ENCODE measurements at places on chromosomes 1 and 21. TPM values are rescaled to one million over a fixed set of nuclear protein-coding genes. Genes with fewer than 3 reads are reported as not detected.

ADORA3 gene
- not detected for total RNA-seq

CHODL gene
- 0.22 TPM for total RNA-seq

TFF2 gene
- not detected for total RNA-seq

ETV3L gene
- not detected for total RNA-seq

DNA sequence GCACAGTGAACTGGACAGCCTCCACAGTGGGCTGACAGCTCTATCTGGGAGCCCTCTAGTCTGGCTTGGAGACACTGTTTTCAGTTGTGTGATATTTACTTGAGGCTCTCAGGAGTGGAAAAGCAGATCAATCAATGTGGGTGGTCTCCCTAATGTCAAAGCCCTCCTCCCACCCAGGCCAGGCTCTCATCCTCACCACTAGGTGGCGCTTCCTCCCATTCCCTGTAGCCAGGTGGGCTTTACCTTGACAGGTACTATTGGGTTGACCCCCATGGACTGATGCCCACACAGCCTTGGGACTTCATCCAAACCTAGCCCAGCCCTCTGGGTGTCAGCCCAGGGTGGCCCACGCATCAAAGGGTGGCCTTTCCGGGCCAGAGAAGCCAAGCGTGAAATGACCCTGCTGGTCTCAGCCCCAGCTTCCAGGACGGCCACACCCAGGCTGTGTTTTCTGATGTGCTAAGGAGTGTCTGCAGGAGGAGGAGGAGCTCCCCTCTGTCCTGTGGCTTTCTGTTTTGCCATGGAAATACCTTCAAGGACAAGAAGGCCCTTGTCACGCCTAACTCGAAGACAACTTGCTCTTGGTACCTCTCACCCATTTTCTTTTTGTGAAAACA lies 54.0 kb downstream of the CLIC6 start:
- no peak overlapping the region for H3K4me3 ChIP-seq
- no peak overlapping the region for H3K27ac ChIP-seq
- H3K27me3 ChIP-seq = no peaks in the 10 kb centered on the region

DNA sequence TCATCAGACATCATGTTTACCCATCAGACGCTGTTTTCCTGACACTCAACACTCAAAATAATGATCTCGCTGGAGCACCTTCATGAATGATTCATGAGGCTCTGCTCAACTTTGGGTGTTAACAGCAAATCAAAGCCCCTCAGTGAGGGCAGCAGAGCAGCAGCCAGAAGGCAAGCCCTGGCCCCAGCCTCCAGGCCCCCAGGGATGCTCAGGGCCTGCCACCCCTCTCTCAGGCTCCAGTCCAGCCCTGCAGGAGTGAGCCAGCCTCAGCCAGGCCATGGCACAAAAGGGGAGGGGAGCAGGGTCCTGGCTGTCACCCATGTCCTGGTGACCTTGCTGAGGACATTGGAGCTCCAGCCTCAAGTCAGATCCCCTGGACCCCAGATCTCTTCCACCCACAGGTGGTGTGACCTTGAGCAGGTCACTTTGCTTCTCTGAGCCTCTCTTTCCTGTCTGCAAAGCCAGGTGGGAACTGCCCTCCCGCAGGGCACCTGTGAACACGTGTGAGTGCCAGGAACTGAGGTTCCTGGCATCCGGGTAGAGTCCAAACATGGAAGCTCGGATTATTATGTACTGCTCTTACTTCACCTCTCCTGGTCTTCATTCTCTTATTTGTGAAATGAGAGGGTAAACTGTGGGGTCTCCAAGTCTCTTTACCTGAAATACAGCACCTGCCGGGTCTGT lies 161.6 kb upstream of the VAMP3 start:
- no peak overlapping the region for H3K27ac ChIP-seq
- H3K4me1 ChIP-seq = peaks cover 5% of the 10 kb centered on the region
- H3K27me3 ChIP-seq = peaks cover 11% of the 10 kb centered on the region

- H3K36me3 ChIP-seq = no peaks in the 10 kb centered on the region
- no peak overlapping the region for H3K27ac ChIP-seq
- H3K27me3 ChIP-seq = no peaks in the 10 kb centered on the region
- no peak overlapping the region for H3K4me3 ChIP-seq
- DNase-seq = no peak
These were observed 280.3 kb upstream of the FMN2 start for GRCh38 chr1:239811211-239811885.

DNA sequence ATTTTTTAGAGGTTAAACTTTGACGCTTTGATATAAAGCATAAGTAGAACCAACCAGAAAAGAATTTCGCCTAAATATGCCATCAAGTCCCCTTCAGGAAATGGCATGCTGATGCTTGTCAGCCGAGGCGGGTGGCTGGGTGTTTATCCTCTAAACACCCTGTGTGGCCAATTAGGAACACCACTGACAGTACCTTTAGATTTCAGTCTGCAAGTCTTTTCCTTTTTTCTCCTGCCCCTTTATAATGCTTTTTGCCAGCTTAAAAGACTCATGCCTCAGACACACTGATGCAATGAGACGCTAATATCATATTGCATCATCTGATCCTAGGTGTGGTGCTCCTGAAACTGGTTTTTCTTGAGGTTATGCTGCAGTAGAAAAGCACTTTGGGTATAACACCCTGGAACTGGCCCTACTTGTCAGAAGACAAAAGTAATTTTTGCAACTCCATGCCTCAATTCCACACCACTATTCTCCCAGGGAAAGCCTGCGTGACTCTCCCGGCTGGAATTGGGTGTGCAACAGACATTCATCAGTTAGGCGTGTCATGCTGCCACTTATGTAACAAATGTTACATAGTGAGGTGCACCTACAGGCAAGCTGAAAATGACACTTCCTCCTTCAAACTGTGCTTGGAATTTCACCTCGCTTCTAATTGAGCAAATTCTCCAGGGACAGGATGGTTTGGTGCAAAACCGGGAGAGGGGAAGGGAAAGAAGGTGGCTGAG lies 2.0 kb upstream of the RCC2 start:
- DNase-seq = no peak
- peaks cover 41% of the 10 kb centered on the region for H3K4me1 ChIP-seq
- peak overlapping the region; percentile 89 for H3K27ac ChIP-seq

DNA sequence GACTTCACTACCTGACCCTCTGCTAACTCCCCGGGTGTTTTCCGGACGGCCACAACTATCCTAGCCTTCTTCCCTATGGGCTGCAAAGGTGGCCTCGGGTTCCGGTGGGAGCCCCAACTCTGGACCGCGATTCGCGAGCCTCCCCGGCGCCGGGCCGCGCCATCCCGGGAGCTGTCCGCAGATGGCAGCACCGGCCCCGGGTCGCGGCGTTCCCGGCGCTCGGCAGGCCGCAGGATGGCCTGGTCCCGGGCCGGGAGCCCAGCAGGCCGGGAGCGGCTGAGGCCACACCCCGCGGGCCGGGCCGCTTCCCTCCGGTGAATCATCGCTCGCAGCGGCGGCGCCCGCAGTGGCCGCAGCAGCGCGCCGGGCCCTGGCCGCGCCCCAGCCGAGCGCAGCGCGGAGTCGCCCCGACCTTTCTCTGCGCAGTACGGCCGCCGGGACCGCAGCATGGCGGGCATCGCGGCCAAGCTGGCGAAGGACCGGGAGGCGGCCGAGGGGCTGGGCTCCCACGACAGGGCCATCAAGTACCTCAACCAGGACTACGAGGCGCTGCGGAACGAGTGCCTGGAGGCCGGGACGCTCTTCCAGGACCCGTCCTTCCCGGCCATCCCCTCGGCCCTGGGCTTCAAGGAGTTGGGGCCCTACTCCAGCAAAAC lies at the start of gene CAPN2:
Gene CAPN2, plus strand, starts transcription at position 346 of the 656 bp plus-strand sequence. Its CDS starts 102 bp downstream, at position 448.
- DNase-seq = no peak
- peak within 1 kb of the TSS; percentile 96 for H3K4me3 ChIP-seq
- peaks cover 86% of the 10 kb centered on the region for H3K4me1 ChIP-seq

DNA sequence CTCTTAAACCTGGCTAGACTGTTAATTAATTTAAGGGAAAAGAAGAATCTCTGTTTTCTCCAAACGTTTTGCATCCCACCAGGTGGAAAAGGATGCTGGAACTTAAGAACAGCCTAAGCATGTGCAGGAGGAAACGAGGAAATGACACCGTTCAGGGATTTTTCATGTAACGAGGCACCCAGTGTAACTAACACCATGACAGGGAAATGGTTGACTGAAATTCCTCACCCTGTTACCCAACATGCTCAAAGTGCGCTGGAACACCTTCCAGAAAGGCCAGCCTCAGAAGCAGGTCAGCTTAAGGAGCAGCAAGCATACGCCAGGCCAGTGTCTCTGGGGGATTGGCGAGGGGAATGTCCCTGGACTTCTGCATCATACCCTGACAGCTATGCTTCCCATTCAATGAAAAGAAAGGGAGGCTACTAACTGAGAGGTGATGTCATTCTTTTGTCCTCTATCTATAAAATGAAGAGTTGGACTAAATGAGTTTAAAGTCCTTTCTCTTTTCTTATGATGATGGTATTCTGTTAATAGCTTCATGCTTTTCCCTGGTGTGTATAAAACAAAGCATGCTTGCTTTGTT lies 21.6 kb downstream of the TNN start:
- H3K4me1 ChIP-seq = no peaks in the 10 kb centered on the region
- H3K27ac ChIP-seq = no peak overlapping the region
- H3K36me3 ChIP-seq = no peaks in the 10 kb centered on the region

- H3K27me3 ChIP-seq = peaks cover 2% of the 10 kb centered on the region
- no peaks in the 10 kb centered on the region for H3K36me3 ChIP-seq
- H3K27ac ChIP-seq = no peak overlapping the region
- no peaks in the 10 kb centered on the region for H3K4me1 ChIP-seq
- DNase-seq = no peak
These were observed 27.9 kb downstream of the MYOM3 start for GRCh38 chr1:24084050-24084449.

- H3K36me3 ChIP-seq = peaks cover 3% of the 10 kb centered on the region
- H3K27me3 ChIP-seq = no peaks in the 10 kb centered on the region
- H3K27ac ChIP-seq = no peak overlapping the region
- peaks cover 29% of the 10 kb centered on the region for H3K4me1 ChIP-seq
- H3K4me3 ChIP-seq = no peak overlapping the region
- DNase-seq = no peak
These were observed 10.4 kb downstream of the DCAF8 start for GRCh38 chr1:160251687-160252526.

- no peaks in the 10 kb centered on the region for H3K27me3 ChIP-seq
- peak within 1 kb of the TSS; percentile 99 for H3K27ac ChIP-seq
- peaks cover 23% of the 10 kb centered on the region for H3K4me1 ChIP-seq
- DNase-seq = peak; percentile 97
These were observed at the start of gene HES4 for GRCh38 chr1:999725-1000356. Gene HES4 (minus strand): TSS chr1:1000097. CDS start chr1:999973, 124 bp downstream.

GRCh38 chr21:45211661-45212060 lies 76.0 kb downstream of the POFUT2 start:
- no peak overlapping the region for H3K4me3 ChIP-seq
- H3K27me3 ChIP-seq = no peaks in the 10 kb centered on the region
- H3K27ac ChIP-seq = no peak overlapping the region
- no peak for DNase-seq

DNA sequence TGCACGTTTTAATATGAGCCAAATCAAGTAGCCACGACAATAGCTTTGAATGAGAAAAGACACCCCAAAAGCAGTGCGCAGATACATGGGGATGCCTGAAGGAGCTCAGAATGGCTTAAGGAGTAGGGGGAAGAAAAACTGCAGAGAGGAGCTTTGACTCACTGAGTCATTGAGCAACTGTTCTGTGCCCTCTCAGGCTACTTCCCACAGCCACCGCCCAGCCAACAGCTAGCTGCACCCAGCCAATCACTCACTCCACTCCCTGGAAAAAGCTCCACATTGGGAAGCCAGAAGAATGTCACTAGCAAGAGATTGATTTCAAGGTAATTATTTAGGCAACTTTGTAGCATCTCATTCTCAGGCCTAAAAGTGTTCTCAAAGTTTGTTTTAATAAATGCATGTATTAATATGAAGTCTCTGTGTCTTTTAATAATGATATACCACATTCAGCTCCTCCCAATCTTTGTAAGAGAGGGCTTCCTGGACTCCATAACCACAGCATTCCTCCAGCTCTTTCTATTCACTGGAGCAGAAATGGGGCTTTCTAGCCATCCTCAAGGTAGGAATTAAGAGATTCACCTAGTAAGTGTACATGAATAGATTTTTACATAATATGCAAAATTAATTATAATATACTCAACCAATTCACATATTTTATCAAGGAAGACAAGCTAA lies 16.8 kb downstream of the DUSP10 start:
- no peak overlapping the region for H3K27ac ChIP-seq
- no peaks in the 10 kb centered on the region for H3K36me3 ChIP-seq
- H3K27me3 ChIP-seq = no peaks in the 10 kb centered on the region

DNA sequence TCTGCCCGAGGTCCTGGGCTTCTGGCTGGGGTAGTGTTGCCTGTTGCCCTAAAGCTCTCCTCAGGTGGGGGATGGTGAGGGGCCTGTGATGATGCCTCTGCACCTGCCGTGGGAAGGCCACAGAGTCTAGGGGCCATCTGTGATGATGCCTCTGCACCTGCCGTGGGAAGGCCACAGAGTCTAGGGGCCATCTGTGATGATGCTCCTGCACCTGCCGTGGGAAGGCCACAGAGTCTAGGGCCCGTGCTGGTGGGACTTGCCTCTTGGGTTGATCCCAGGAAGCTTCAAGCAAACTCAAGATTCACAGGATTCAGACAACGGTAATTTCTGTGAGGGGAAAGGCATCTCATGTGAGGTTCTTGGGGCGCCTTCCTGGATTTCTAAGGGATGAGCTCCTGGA lies 17.3 kb downstream of the SPSB1 start:
- H3K4me1 ChIP-seq = peaks cover 94% of the 10 kb centered on the region
- no peak for DNase-seq
- peaks cover 17% of the 10 kb centered on the region for H3K36me3 ChIP-seq
- H3K27ac ChIP-seq = peak overlapping the region; percentile 60

DNA sequence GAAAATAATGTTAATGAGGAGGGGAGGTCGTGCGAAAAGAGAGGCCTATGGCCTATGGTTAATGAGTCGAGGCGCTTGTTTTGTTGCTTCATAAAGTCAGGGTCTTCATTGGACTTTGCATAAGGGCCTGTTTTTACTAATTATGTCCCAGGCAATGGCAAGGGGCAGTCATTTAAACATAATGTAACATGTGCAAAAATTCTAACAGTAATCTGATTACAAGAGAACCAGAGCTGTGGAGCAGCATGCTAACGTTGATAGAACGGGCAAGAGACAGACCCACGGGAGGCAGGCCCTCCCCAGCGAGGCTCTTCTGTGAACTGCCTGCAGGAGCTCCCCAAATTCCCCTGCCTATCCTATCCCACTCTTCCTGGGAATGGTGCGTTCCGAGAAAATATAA lies 22.6 kb upstream of the CAMK1G start:
- peaks cover 6% of the 10 kb centered on the region for H3K4me1 ChIP-seq
- DNase-seq = no peak
- no peak overlapping the region for H3K4me3 ChIP-seq
- no peak overlapping the region for H3K27ac ChIP-seq
- H3K36me3 ChIP-seq = no peaks in the 10 kb centered on the region

Data from chondrocyte (in vitro differentiated cells).